Iris pigment epithelial cell (primary cell): ENCODE measurements at places on chromosomes 3 and 15.
A peak's percentile ranks its signal among the peaks of the same experiment; 100 is the strongest.

DNA sequence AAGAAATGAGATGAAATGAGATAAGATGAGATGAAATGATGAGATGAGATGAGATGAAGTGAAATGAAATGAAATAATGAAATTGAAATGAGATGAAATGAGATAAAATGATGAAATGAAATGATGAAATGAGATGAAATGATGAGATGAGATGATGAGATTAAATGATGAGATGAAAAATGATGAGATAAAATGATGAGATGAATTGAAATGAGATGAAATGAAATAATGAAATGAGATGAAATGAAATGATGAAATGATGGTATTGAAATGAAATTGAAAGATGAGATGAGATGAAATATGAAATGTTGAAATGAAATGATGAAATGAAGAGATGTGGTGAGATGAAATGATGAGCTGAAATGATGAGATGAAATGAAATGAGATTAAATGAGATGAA is 231.0 kb downstream of the GOLGA6L6 start:
- no peak for DNase-seq

GRCh38 chr3:153944084-153944483 is 177.1 kb upstream of the ARHGEF26 start:
- DNase-seq: no peak

GRCh38 chr3:172520301-172520831 is 2.9 kb downstream of the TNFSF10 start:
- peak; percentile 79 for DNase-seq

- DNase-seq: no peak
Measured at GRCh38 chr3:50210176-50210509, 5.1 kb downstream of the SLC38A3 start.

DNA sequence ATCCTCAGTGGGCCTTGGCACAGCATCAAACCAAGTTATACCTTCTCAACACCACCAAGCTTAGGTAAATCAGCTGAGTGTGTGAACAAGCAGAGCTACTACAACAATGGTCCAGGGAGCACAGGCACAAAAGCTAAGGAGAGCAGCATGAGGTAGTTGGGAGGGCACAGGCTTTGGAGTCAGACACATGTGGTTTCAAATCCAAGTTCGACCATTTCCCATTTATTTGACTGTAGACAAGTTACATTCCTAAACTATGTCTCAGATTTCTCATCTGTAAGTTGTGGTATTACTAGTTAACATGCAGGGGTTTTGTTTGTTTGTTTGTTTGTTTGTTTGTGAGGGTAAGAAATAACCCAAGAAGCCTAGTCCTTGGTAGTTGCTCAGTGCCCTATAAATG is 46.9 kb downstream of the MLH1 start:
- DNase-seq: peak; percentile 40

DNA sequence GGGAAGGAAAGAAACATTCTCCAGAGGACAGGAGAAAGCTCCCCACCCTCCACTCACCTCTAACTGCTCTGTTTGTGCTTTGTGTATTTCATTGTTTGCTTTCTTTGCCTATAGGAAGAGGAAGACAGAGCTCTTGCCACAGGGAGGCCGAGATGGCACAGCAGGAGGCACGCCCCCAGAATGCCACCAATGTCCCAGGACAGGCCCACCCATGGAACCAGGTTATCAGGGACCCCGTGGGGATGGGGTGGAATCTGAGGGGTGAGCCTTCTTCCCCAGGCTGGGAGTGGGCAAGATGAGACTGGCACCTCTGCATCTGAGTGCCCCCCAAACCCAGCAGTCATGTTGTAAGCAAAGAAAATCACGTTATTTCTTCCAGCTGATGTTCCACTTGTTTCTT is 155.8 kb downstream of the TBC1D2B start:
- DNase-seq: no peak
